T-helper 1 cell (primary cell): ENCODE measurements at places on chromosomes 2 and 18.
A peak's percentile ranks its signal among the peaks of the same experiment; 100 is the strongest.

DNA sequence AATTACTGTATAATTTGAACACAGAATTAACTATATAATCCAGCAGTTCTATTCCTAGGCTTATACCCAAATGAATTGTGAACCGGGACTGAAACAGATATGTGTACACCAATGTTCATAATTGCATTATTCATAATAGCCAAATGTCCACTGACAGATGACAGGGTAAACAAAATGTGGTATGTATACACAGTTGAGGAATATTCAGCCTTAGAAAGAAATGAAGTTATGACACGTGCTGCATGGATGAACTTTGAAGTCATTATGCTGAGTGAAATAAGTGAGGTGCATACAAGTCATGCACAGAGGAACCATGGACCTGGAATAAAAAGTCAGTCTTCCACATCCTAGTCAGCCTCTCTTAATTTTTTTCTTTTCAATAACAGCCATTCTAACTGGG is 91.9 kb downstream of the SH3RF3 start:
- DNase-seq, result no peak

- DNase-seq, result no peak
Observed at GRCh38 chr2:104845552-104845931, 8.4 kb upstream of the POU3F3 start.

DNA sequence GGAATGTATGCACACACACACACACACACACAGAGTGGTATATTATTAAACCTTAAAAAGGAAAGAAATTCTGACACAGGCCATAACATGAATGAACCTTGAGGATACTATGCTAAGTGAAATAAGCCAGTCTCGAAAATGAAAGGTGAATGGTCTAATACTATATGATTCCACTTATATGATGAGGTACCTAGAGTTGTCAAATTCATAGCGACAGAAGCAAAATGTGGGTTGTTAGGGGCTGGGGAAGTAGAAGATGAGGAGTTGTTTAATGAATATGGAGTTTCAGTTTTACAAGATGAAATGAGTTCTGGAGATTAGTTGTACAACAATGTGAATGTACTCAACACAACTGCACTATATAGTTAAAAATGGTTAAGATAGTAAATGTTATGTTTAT is 118.1 kb downstream of the ABCA12 start:
- no peak for DNase-seq

DNA sequence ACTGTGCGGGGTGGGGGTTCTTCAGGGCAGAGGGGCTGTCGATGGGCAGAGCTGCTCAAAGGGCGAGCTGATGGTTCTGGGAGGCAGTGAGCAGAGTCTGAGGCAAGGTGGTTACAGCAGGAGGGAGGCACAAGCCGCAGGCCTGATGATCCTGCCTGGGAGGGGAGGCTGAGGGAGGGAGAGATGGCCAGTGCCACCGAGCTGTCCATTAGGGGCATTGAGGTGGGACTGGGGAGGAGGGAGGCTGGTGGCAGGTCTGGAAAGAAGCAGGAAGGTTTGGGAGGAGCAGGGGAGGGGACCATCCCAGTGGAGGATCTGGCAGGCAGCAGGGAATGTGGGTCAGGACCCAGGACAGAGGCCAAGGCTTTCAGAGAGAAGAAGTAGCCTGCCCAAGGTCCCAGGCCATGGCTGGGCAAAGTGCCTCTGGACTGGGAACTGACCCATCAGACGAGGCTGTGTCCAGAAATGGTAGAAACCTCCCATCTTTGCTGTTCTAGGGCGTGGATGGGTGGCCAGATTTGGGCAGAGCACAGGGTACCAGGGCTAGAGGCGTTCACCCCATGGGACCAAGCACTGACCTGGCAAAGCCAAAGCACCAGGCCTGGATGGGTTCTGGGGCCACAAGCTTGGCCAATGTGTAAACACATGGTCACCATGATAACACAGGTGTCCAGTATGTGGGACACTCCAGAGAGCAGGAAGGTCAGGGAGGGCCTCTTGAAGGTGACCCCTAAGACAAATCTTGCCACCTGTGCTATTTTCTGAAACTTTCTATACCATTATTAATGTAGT is 55.5 kb downstream of the INHBB start:
- DNase-seq, result no peak

- no peak for DNase-seq
Observed at GRCh38 chr18:45635893-45636509, 20.7 kb downstream of the SLC14A2 start.

- DNase-seq, result no peak
Observed at GRCh38 chr18:21831413-21831831, 90.8 kb downstream of the MIB1 start.

GRCh38 chr2:126793885-126794613 is 104.6 kb upstream of the TEX51 start:
- DNase-seq, result no peak

DNA sequence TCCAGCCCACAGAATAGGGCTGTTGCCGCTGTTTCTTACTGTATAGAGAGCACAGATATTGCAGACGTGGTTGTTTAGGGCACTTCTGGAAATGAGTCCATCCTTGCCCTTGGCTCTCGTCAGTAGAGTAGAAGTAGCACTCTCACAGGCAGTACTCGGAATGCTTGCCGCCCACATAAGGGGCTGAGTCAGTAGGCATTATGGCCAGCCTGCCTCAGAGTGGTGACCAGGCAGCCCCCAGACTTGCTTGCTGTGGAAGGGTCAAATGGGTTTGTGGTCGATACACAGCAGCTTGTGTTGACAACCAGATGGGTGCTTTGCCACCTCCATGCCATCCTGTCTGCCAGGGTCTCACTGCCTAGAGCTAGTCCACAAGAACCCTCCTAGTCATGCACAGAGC is 38.7 kb downstream of the PLEKHB2 start:
- no peak for DNase-seq

DNA sequence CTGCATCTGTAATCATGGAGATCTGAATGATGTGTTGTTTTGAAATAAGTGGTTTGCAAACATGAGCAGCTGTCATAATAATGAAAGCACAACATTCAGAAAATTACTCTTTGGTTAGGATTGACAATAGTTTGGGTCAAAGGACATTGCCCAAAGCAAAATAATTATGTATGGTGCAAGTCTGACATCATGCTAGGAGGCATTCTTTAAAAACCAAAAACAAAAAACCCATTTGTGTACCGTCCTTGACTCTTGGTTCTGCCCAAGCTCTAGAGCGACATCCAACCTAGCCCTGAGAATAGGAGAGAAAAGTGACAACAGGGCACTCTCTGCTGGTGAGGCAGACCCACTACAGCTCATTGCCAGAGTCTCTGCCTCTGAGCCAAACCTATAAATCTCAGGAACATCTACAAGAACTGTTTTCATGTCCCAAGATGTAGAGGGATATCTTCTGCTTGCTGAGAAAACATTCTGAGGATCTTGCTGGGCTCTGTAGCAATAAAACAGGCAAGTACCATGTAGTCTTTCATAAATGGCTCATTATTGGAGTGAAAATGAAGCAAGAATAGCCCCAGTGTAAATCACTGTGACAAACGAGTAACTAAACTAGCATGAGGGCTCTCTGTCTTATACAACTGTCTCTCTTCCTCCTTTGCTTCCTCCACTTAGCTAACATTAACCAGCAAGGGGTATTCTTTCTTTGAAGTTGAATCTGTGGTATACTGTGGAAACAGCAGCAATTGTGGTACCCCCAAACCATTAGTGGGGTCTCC is 266.8 kb upstream of the CXCR4 start:
- no peak for DNase-seq

GRCh38 chr2:63650756-63651155 is 62.0 kb downstream of the MDH1 start:
- no peak for DNase-seq

DNA sequence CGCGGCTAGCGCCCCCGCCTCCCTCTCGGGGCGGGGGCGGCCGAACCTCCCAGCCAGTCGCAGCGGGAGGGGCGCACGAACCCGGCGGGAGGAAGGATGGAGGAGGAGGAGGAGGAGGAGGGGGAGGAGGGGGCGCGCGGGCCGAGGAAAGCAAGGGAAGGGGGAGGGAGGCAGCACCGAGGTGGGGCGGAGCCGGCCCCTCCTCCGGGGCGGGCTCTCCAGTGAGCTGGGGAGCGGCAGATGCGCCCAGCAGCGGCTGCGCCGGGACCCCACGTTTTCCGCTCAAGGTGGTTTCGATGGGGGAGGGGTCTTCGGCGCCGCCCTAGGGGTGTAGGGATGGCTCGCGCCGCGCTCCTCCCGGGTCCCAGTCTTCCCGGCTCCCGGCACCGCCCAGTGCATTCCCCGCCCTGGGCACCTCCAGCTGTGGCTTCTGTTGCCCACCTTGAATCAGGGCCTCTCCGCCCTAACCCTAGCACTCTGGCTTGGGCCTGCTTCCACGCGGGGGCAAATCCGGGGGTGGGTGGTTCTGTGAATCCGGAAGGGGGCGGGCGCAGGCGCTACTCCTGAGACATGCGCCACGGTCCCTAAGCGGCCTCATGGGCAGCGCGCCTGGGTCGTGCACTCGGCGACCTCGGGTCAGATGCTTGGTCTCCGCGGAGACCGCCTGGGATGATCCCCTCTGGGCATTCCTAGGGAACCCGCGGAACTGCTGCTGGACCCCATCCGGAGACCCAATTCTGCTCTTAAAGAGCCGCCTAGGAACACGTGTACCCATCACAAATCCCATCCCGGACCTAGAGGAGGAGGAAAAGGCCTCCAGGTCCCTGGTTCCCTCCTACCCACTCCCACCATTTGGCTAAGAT is at the start of gene FBXO41:
TSS of gene FBXO41 (minus strand) at position 183 of the 863 bp plus-strand sequence. CDS start 14,848 bp downstream, outside the sequence.
- peak; percentile 54 for DNase-seq

GRCh38 chr2:105770149-105770548 is 25.4 kb downstream of the NCK2 start:
- no peak for DNase-seq

GRCh38 chr2:100554798-100555407 is 7.9 kb upstream of the PDCL3 start:
- peak; percentile 78 for DNase-seq

DNA sequence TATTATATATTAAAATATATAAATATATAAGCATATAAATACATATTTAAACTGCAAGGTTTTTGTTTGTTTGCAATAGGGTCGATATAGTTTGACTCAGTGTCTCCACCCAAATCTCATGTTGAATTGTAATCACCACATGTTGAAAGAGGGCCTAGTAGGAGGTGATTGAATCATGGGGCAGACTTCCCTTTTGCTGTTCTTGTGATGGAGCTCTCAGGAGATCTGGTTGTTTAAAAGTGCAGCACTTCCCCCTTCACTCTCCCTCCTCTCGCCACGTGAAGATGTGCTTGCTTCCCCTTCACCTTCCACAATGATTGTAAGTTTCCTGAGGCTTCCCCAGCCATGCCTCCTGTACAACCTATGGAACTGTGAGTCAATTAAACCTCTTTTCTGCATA is 2137.3 kb upstream of the CELF4 start:
- no peak for DNase-seq

DNA sequence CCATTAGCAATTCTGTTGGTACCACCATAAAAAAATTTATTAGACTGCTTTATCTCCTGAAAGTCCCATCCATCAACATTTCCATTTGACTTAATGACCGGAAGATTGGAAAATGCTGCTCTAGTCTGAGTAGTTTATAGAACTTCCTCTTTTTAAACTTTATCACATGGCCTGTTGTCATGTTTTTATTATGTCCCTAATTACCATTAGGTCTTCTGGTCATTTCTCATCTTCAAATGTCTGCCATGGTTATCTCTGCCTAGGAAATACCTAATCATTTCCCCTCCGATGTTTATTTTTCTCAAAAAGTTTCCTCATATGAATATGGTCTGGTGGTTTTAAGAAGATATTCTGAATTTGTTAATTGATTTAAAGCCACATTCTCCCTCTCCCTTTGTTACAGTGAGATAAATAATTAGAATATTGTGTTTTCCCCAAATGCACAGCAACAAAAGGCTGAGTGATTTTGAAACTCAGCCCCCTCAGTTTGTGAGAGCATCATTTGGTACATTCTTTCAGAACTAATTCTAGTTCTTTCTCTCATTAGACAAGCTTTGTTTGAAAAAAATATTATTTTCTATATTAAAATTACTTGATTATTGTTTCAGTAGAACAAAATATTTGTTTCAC is 317.1 kb upstream of the ST6GAL2 start:
- DNase-seq, result no peak

DNA sequence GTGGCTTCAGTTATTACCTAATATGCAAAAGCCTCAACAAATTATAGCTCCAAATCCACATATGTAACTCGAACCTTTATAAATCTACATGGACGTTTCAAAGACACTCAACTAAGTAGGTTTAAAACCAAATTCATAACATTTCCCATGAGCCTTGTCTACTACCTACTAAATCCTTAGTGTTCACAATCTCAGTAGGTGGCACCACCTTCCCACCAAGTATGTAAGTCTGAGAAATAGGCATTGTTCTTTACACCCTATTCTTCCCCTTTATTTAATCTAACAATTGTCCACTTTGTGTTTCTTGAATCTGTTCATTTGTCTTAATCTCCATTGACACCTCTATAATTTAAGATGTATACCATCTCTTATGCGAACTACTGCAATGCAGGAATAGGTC is 4.6 kb downstream of the PIGN start:
- no peak for DNase-seq

- DNase-seq, result no peak
Observed at GRCh38 chr18:47990981-47991380, 60.5 kb upstream of the SMAD2 start.

DNA sequence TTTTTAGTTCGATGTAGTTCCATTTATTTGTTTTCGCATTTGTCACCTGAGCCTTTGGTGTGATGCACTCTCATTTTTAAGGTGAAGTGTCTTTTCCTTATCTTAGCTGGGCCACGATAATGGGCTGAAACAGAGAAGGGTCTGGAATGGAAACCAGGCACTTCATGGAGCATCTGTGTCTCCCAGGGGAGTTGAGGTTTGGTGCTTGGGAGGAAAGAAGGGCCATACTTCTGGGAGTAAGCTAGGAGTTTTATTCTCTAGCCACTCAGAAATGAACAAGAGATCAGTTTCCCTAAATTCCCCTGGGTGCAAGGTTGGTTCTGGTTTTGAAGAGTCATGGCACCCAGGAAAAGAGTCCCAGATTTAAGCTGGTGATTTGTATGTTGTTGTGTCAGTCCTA is 179.4 kb upstream of the CXCR4 start:
- DNase-seq, result no peak

GRCh38 chr2:60998628-60999545 is 18.6 kb upstream of the PEX13 start:
- DNase-seq, result no peak

GRCh38 chr2:181570059-181570458 is 86.8 kb downstream of the CERKL start:
- no peak for DNase-seq

DNA sequence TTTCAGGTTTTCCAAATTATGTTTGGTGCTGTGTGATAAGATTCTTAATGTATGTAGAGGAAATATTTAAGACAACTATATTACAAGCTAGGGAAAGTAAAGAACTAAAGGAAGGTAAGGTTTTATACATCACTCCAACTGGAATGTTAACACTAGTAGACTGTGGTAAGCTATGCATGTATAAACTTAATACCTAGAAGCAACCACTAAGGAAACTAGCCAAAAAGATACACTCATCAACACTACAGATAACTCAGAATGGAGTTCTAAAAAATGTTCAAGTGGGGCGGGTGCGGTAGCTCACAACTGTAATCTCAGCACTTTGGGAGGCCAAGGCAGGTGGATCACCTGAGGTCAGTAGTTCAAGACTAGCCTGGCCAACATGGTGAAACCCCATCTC is 37.8 kb upstream of the MALL start:
- DNase-seq, result no peak
